ENCODE measurements at places on chromosomes 7 and 10.

GRCh38 chr7:68376131-68376661 lies 1222.1 kb upstream of the AUTS2 start:
- no peak for DNase-seq

DNA sequence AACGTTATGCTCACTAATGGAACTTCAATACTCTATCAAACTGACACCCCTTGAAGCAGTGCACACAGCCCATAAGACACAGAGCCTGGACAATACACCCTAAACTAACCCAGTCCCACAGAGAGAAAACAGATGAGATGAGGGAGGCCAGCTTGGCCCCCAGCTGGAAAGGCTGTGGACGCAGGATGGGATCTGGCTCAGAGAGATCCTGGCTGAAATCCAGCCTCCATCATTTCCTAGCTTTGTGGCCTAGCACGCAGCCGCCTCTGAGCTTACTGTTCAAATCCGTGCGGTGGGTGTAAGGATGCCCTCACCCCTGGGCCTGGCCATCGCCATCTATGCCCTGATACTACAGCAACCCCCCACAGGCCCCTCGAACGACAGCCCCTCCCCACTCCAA lies 32.7 kb downstream of the SNX8 start:
- peak; percentile 66 for DNase-seq

DNA sequence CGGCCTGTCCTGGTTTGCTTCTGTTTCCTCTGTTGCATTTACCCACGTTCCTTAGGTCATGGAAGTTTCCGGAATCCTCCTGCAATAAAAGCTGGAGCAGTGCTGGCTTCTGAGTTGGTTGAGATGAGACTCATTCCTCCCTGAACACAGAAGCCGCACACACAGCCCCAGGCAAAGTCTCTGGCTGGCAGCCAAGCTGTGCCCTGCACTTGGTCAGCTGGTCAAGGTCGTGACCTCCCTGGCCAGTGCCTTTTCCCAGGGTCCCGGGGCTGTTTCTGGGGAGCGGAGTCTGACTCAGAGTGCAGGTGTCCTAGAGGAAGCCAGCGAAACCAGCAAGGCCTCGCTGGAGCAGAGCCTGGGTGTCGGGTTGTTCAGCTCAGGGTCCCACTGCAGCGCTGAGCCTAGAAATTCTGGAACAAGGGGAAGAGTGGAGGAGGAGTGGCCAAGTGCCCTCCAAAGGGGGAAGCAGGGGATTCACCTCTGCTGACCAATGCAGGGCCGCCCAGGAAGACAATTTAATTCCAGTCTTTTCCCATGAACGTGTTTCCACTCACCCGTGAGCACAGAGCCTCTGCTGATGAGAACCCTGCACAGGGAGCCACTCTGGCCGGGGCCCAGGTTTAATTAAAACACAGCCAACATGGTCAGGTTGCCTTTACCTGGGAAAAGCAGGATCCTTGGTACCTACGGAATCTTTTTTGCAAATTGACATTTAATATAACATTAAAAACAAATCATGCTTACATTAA lies 245.5 kb upstream of the PPP2R2D start:
- no peak for DNase-seq

GRCh38 chr10:70834441-70835151 lies 18.8 kb downstream of the SGPL1 start:
- DNase-seq = no peak

DNA sequence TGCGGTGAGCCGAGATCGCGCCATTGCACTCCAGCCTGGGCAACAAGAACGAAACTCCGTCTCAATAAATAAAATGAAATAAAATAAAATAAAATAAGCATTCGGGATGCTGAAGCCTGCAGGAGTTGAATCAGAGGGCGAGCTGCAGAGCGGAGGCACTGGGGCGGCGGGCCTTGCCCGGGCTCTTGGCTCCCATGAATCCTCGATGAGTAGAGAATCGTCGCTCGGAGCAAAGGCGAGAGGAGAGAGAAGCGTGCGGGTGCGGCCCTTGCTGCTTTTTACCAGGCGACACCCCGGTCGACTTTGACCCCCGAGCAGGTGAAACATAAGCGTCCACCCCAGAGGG lies 168.3 kb downstream of the UBE2H start:
- DNase-seq = no peak

DNA sequence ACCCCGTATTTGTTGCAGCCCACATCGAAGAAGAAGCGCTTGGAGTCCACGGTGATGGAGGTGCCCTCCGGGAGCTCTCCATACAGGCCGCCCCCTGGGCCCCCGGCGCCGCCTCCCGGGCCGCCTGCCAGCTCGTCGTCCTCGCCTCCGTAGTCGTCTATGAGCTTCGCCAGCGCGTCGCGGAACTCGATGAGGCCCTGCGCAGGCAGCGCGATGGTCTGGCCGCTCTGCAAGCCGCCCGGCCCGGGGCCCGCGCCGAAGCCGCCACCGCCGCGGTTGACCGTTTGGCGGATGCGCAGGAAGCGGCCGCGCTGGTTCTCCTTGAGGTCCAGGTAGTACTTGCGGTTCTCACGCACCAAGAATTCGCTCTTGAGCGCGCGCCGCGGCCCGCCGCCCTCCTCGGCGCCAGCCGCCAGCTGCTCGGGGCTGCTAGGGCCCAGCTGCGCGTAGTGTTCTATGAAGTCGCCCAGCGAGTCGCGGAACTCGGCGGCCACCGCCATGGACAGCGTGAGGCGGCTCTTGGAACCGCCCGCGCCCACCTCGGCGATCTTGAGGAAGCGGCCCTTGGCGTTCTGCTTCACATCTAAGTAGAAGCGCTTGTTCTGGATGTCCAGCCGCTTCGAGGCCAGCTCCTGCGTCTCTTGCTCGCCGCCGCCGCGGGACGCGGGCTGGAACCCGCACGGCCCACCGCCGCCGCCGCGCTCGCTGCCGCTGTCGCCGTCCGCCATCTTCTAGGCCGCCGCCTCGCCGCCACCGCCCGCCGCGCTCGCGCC lies 523 bp downstream of the PURB start:
- DNase-seq = peak; percentile 73

DNA sequence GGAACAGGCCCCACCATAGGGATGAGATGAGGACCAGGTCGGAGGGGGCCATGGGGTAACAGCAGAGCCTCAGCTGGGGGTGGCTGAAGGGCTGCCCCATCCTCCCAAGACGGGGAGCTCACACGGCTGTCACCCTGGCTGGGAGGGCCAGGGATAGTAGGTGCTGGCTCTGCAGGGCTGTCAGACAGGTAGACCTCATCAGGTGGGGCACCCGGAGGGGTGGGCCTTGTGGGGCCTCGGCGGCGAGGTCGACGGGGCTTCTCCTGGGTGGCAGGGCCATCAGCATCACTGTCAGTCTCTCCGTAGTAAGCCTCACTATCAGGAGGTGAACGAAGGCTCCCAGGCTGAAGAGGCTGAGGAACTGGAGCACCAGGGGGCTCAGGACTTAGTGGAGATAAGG lies 2.6 kb downstream of the SYNPO2L start:
- DNase-seq = no peak

- no peak for DNase-seq
These were observed 6.9 kb downstream of the PFKP start for GRCh38 chr10:3074145-3074665.

DNA sequence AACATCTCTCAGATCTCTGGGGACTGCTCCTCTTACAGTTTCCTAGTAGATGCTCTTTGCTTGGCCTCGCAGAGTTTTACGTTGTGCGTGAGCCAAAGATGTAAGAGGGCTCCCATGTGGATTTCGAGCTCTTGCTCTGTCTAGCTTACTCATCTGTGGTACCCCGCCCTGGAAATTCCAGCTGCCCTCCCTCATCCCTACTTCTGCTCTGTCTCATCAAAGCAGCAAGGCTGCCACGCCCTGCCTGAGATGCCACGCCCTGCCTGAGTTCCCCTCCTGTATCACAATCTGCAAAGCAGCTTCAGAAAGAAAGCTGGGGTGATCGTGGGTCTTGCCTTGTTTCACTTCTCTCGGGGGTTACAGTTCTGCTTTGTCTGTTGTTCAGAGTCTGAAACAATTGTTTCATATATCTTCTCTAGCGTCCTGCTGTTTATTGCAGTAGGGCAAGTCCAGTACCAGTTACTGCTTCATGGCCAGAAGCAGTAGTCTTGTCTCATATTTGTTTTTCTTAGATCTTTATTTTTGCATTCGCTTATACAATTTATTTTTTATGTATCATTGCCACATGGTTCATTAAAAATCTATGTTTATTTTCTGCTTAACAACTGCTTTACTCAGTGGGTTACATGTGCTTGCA lies 36.1 kb upstream of the CCNY start:
- peak; percentile 57 for DNase-seq

- no peak for DNase-seq
These were observed 125.2 kb upstream of the CARD11 start for GRCh38 chr7:3168869-3169268.

DNA sequence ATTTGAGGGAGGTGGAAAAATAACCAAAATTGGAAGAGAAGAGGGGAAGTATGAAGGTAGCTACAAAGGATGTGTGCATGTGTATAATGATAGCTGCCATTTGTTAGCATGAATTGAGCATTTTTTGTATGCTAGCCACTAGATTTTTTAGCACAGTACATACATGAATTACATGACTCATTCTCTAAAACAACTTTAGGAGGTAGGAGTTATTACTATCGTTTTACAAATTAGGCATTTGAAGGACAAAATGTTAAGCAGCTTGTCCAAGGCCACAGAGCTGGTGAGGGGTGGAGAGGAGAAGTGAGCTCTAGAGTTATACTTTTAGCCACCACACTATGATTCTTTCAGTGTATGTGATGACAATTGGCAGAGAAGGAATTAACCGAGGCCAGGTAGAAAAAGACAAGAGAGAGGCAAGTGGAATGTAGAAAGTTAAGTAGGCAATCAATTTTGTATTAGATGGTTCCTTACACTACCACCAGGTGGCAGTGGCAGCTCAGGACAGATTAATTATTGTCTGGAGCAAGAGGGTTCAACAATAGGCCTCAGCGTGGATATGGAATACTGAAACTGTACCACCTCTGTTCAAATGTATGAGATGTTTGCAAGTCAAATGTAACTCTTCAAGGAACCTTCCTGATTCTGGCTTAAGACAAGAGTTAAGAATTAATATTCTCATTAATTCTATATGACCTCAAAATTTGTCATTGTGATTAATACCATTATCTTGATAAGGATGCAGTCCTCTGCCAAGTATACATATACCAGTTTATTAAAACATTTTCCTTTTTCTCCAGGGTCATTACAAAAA lies 128.0 kb downstream of the MBL2 start:
- DNase-seq = peak; percentile 51

GRCh38 chr10:76305930-76306615 lies 874.6 kb downstream of the LRMDA start:
- DNase-seq = no peak

- no peak for DNase-seq
These were observed 206.2 kb upstream of the YAE1 start for GRCh38 chr7:39360038-39360437.

DNA sequence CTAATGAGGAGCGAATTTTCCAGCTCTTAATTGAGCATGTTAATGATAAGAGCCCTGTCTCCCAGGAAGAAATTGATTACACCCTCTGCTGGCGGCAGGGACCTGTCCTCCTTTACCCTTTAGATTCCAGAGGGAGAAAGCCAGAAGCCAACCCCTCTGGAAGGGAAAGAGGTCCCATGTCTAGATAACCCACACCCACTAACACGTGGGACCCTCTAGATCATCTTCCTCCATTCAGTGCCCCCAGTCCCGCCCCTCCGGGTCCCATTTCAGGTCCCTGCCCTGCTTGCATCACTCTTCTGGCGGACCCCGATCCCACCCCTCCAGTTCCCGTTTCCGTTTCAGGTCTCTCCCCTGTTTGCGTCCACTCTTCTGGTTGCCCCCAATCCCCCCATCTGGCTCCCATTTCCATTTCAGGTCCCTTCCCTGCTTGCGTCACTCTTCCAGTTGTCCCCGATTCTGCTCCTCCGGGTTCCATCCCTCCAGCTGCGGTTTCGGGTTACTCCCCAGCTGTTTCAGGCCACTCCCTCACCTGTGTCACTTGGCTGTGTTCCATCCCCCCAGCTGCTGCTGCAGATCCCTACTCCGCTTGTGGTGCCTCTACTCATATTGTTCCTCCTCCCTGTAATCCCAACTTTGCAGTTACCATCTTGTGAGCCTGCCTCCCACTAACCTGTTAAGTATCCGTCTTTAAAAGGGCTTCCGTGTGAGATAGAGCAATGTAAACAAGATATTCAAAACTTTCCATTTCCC lies 202.4 kb downstream of the SH2D4B start:
- no peak for DNase-seq

Measured in fibroblast of villous mesenchyme (primary cell).